ENCODE measurements at places on chromosomes 3 and 15. TPM values are rescaled to one million over a fixed set of nuclear protein-coding genes. Genes with fewer than 3 reads are reported as not detected.

The MYL3 gene
- total RNA-seq, result 82.7 TPM

DNA sequence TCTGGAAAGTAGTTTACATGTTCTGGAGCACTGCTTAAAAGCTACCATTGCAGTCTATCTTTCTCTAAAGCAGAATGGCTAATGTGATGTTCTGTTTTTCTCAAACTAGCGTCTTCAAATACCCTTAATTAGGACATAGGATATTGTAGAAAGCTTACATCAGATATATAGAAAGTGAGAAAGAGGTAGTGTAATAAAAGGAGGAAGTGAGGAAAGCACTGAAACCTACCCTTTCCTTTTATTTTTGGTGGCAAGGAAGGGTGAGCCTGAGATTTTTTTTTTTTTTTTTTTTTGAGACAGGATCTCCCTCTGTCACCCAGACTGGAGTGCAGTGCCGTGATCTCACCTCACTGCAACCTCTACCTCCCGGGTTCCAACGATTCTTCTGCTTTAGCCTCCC is 9.4 kb downstream of the SENP2 start:
- DNase-seq, result no peak

DNA sequence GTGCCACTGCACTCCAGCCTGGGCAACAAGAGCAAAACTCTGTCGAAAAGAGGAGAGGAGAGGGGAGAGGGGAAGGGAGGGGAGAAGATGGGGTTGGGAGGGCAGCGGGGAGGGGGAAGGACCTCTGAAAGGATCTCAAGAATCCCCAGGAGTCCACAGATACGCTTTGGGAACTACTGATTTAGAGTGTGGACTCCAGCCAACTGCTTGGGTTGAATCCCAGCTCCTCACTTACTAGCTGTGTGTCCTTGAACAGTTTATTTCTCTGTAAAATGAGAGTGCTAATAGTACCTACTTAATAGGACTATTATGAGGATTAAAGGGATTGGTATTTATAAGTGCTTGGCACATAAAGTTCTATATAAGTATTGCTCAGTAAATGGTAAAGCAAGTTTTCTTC is 45.0 kb upstream of the FAH start:
- no peak for DNase-seq

DNA sequence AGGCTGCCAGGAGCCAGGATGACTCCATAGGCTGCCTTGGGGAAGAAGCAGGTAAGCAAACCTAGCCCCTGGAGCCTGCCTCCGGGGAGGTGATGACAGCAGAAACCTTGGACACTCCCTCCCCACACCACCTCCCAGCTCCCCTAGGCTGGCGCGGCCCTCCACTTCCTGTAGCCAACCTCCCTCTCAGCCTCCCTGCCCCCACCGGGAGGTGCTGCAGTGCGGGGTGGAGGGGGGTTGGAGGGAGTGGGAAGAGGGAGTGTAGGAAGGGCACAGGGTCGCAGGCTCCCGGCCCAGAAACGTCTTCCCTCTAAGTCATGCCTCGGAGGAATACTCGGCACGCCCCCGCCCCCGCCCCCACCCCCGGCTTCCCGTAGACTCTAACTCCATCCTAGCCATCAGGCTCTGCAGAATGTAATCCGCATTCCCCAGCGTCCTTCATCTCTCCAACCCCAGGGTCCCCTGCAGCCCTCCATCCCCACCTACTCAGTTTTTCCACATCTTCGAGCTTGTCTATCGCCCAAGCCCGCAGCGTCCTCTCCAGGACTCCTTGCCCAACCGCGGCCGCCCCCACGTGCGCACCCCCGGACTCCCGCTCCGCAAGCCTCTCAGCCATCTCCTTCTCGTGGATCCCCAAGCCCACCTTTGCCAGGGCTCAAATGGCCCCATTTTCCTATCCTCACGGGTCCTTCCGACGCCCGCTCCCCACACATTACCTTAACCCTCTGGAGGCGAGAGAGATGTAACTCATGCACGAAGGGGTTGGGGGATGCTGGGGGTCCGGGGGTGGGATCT is 528 bp downstream of the LPCAT4 start:
- no peak for DNase-seq

GRCh38 chr15:90086868-90087268 is 15.4 kb downstream of the IDH2 start:
- no peak for DNase-seq

DNA sequence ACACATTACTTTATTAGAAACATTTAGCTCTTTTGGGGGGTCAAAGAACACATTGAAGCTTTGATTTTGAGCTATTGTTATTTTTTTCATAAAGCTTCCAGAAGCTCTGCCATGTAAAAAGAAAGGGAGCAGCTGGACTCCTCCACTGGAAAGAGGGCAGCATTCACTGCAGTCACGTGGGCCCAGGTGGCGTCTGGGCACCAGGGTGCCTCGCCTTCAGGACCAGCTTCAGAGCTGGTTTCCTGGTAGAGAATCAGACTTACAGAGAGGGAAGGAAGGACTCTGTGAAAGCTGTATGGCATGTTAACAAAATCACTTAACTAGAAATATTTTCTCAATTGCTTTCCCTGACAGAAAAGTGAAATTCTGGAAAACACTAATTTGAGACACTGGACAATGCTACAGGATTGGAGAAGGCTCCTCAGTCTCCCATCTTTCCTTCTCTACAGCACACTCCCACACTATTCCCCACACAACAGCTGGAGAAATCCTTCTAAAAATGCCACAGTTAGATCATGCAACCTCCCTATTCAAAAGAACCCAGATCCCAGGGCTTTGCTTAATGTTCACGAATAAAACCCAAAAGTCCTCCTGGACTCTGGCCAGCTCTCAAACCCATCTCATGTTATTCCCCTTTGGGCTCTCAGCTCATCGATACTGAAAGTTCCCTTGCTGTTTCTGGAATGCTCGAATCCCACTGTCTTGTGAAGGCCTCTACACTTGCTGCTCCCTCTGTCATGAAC is 83.2 kb downstream of the NFKBIZ start:
- no peak for DNase-seq

DNA sequence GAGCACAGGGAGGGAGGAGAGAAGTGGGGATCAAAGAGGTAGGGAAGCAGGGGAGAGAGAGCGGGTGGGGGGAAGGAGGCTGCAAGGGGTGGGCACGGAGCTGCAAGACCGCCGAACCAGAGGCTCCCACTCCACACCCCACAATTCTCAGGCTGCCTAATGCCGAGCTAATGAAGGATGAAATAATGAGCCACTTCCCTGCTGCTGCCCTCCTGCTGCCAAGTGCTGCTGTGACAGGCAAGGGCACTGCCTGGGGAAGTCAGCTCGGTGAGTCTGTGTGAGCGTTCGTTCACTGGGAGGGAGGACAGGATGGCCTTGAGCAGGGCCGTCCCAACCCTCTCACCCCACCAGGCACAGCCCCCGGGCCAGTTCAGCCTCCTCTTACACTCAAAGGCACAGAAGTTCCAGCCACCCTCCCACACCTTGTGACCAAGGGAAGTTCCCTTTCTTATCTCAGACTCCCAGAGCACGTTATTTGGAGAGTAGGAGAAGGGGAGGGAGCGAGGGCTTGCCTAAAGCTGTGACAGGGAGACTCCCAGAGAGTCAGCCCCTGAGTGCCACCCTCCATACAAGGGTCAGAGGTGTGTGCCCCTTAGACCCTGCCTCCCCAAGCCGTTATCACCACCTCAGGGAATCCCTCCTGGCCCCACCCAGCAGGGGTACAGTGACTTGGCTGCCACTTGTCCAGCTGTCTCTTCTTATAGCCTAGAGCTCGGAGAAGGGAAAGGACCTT is 12.4 kb downstream of the GLYCTK start:
- no peak for DNase-seq

DNA sequence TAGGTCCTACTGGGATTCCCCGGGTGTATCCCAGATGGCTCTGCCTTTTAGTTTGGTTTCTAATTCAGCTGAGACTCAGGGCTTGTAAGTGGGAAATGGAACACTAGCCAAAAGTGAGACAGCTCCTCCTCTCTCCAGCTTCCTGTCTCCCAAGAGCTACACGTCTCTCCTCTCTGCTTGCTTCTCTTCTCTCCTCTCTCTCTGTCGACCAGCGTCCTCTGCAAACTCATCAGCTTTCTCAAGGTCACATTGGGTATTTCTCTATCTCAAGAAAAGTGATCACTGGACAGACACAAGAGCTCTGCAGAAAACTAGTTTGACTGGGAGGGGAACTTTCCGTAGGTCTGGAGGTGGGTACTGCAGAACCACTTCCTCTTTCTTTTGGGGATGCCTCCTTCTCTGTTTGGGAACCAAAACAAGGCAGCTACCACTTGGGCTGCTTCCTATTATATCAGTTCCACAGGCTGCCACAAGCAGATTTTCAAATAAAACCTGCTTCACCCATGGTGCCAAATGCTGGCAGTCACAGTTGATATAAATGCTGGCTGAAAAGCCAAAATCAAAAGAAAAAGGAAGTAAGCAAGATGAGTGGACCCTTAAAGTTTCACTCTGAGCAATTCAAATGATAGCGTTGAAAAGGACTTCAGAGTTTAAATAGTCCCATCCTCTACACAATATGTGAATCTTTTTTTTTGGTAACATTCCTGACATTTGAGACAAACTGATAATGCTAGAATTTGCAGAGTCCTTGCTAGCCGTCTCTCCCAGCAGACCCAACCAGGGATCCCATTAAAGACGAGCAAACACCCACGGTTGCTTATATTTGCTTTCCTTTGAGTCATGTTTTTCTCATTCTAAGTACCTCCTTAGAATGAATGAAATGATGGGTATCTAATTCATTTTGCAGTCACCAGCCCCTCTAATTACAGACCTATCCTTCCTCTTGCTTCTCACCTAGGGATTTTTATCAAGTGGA is 7.2 kb upstream of the DYNC1LI1 start:
- no peak for DNase-seq

The CPN2 gene
- total RNA-seq, result not detected

GRCh38 chr3:150607267-150608065 is 4.3 kb downstream of the SELENOT start:
- DNase-seq, result no peak

GRCh38 chr15:69623392-69624154 is 171.0 kb downstream of the RPLP1 start:
- DNase-seq, result no peak

The TRIM42 gene
- not detected for total RNA-seq

The TUSC7 gene
- not detected for total RNA-seq

The TGM4 gene
- total RNA-seq, result not detected

GRCh38 chr15:87620393-87620792 is 636.1 kb downstream of the NTRK3 start:
- no peak for DNase-seq

DNA sequence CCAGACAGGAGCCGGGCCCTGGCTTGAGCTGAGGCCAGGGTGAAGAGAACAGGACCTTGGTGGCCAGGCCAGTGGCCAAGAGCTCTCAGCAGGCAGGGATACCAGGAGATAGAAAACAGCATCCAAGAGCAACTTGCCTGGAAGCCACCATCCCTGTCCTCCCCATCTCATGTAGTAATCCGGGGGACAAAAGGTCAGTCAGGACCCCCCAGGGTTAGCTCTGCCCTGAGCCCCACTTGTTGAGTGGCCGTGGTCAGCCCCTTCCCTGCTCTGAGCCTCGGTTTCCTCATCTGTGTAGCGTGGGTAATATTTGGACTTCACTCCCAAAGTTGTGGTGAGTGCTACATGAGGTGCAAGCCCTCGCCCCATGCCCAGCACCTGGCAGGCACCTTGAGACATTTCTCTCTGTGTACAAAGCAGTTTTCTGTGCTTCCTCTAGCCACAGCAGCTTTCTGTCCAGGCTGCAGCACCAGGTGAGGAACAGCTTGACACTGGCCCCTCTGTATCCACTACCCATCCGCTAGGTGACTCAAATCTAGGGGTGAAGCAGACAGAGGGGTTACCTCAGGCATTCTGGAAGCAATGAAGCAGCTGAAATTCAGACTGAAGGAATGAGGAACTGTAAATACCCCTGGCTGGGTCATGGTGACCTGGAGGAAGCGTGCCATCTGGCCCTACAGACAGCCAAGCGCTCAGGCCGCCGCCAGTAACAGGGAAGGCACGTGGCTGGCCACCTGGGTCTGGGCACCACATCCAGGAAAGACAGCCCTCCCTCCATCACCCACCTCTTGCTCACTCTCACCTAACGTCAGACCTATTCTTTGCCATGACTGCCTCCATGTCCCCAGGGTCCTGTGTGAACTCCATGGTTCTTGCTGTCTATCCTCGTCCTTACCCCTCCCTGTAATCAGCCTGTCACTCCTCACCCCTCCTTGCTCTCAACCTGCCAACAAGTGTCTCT is 6.7 kb downstream of the CISH start:
- peak; percentile 93 for DNase-seq

GRCh38 chr3:96863129-96863740 is 48.8 kb downstream of the EPHA6 start:
- no peak for DNase-seq

- DNase-seq, result no peak
These were observed 23.2 kb upstream of the VILL start for GRCh38 chr3:37967260-37967881.

The PAK2 gene
- 42.6 TPM for total RNA-seq

The MGLL gene
- 47.5 TPM for total RNA-seq

The FAIM gene
- total RNA-seq, result 3.0 TPM

DNA sequence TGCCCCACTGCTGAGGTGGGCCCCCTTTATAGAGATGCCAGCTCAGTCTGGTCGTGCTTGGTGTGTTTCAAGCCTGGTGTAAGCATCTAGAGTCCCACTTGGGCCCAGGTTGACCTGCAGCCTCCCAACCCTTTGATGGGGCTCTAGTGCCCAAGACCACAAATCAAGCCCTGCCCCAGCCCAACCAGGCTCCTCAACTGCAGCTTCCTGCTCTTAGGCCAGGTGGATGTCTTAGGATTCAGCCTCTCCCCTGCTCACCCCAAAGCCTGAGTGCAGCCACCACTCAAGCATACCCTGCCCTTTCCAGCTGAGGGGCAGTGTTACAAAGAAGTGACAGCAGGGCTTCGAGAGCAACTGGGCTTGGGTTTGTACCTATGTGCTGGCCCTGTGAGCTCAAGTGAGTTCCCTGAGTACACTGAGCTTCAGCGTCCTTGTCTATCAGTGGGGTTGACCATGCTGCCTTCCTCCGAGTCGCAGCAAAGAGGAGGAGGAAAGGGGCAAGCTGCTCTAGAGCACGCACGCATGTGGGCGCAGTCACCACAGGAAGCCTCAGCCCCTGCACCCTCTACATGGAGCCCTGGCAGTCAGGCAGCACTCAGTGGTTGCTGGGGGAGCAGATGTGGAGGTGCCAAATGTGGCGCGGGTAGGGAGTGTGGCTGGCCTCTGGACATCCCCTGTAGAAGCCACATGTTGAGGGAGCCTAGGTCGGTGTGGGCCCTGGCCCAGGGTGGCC is 120.7 kb downstream of the EEFSEC start:
- no peak for DNase-seq

The TPRG1 gene
- total RNA-seq, result 2.8 TPM

GRCh38 chr15:70853973-70854665 is at the start of gene LARP6:
LARP6 (minus strand) TSS chr15:70854157; CDS start chr15:70854088, 69 bp downstream.
- DNase-seq, result no peak

DNA sequence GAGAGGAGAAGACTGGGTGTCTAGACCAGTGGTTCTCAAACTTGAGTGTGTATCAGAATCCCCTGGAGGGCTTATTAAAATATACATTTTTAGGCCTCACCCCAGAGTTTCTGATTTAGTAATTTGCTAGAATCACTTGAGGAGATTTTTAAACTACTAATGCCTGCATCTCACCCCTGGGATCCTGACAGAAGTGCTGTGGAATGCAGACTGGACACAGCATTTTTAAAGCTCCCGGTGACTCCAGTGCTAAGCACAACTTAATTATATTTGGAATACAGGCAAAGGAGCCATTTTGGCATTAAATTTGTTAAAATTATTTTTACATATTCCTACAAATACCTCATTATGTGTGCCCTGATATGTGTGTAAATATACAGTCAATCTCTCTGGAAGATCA is 26.7 kb upstream of the COL6A6 start:
- DNase-seq, result no peak

All from gastrocnemius medialis (tissue), 4 donors.